ENCODE measurements at places on chromosomes 13 and 19.
A peak's percentile ranks its signal among the peaks of the same experiment; 100 is the strongest.

- DNase-seq = peak; percentile 9
Observed at GRCh38 chr13:98435376-98435775, 141.5 kb downstream of the STK24 start.

DNA sequence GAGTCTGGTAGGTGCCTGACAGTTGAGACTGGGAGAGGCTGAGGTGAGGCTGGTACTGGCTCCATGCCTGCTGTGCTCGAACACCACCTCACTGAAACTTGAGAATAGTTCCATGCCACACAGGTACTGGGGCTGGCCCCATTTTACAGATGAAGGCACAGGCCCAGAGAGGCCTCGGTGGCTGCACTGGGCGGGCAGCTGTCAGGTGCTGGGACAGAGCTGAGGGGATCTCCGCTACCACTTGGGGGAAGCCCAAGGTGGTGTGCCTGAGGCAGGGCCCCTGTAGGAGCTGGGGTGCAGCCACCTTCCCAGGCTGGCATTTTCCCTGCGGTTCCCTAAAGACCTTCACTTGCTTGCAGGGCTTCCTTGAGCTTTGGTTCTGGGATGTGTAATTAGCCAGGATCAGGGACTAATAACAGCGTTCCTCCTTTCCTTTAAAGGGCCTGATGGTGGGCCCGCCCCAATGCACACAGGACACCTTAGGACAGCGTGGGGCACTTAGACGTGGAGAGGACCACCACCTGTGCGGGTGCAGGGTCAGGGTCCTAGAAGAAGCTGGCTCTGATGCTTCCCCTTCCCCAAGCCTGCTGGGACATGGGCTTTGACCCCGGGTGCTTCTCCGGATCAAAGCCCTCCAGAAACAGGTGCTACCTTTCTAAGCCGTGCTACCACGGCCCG, 23.6 kb downstream of the CAPN12 start:
- no peak for DNase-seq

DNA sequence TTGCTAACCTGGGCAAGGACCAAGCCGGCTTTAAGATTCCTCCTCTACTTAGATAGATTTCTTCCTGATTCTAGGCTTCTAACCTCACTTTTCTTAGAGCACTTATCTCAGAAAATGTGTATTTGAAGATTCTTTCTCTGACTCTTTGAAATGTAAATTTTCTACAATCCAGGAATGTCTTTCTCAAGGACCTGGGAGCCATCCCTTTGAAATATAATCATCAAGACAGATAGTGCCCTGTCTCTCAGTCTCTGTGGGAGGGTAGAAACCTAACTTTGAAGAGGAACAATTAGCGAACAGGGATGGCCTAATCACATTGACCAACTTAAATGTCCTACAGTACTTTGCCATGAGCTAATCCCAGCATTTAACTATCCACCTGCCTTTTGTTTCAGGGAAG, 1646.0 kb downstream of the PCDH9 start:
- no peak for DNase-seq

- no peak for DNase-seq
Observed at GRCh38 chr13:105278943-105279381, 1256.5 kb downstream of the EFNB2 start.

DNA sequence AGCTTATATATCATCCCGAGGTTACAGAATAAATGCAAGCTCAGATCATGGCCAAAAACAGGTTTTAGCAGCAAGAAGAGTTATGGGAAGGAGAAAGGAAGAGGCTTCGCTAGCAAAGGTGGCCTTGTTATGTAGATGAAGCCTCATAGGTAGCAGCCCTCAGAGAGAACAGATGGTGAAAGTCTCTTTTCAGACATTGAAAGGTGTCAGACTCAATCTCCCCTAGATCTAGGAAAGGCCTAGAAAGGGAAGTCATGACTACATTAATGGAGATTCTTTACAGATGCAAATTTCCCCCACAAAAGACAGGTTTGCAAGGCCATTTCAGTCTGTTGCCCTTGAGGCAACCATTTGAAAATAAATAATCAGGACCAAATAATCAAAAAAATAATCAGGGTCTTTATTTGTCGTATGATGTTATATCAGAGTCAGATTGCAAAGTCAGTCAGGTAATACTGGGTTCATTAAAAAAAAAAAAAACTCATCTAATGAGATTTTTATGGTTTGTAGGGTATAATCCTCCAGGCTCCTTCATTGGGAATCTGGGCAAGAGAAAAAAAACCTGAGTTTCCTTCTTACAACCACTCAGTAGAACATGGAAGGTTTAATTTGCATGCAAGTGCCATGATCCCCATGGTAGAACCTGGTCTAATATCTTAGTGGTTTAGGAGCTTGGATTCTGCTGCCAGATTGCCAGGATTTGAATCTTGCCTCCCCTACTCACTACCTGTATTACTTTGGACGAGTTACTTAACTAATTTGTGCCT, 50.8 kb upstream of the HTR2A start:
- DNase-seq = no peak

DNA sequence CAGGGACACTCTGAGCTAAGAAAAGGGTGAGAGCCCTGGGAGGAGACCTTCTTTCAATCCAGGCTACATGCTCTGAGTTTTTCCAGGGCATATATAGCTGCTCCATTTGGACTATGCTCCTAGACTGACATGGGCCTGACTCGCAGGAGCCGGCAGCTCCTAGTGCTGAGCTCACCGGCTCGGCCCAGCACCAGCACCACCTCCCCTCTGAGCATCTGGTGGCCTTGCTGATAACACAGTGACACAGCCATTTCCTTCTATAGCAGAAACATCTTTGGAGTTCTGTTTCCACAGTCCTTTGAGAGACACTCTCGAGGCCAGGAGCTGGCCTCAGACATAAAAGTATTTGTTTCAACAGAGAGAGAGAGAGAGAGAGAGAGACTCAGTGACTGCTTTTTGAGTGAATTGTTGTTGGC, 184.9 kb downstream of the TM9SF2 start:
- no peak for DNase-seq

DNA sequence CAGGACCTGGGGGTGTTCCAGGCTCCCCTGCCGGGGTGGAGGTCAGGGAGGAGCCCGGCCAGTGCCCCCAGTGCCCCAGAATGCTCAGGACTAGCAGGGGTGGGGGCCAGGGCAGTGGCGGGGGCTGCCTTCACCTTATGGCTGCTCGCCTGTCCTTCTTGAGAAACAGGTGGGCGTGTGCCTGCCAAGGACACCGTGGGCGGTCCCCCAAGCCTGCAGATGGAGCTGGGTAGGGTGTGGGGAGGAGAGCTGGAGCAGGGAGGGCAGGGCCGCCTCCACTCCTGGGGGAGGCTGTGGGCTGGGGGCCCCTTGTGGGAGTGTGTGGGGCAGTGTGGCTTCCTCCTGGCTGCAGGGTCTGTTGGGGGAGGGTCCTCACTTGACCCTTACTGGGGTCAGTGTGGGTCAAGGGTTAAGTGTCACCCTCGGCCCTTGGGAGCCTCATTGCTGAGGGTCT, 160.1 kb downstream of the KDM4B start:
- no peak for DNase-seq

GRCh38 chr13:27267596-27267995, 3.0 kb upstream of the RASL11A start:
- DNase-seq = no peak

DNA sequence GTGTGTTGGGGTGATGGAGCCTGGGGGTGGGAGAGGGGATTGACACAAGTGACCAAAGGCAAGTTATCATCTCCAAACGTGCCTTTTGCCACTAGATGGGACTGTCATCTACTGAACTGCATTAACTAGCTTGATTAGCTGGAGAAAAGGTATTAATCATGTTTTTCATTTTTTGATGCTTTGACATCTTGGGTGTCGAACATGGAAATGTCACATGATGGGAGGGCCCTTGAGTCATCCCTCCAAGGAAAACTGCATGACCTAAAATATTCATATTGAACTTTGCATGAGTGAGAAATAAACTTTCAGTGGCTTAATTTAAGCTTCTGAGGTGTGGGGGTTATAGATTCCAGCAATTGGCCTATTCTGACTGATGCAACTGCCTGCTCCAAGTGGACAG, 73.3 kb downstream of the ALOX5AP start:
- no peak for DNase-seq

GRCh38 chr13:49844181-49844580, 51.7 kb upstream of the KPNA3 start:
- no peak for DNase-seq

DNA sequence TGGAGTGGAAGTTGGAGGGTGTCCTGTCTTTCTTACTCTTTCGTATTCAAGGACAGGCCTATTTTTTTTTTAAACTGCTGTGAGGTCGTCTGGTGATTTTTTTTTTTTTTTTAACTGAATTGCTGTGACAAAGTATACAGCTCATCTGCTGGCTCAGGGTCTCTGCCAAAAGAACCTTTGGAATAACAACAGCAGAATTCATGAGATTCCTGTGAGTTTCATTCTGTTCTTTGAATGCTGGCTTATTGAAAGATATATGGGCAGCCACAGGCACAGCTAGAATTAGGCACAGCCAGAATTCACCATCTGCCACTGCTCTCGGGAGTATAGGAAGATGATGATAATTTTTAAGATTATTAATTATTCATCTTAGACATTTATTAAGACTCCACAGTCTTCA, 21.4 kb upstream of the FRY start:
- DNase-seq = no peak

GRCh38 chr13:101700598-101700997, 248.1 kb downstream of the ITGBL1 start:
- no peak for DNase-seq

- no peak for DNase-seq
Observed at GRCh38 chr13:51221674-51222036, 543 bp upstream of the FAM124A start.

DNA sequence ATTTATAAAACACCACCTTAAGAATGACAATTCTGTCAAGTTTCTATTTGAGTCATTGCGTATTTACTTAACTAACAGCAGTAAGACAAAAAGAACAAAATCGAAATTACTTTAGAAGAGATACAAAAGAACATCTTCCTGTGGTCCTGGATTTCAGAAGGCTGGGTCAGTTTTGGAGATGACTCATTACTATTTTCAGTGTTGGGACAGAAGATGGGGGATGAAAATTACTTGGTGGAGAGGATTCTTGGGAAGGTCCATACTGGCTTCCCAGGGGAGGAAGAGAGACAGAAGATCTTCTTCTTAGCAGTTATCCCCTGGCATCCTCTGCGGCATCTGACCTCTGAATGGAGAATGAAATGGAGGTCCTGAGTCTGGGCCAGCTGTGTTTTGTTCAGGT, 33.5 kb upstream of the CSNK1A1L start:
- DNase-seq = no peak

DNA sequence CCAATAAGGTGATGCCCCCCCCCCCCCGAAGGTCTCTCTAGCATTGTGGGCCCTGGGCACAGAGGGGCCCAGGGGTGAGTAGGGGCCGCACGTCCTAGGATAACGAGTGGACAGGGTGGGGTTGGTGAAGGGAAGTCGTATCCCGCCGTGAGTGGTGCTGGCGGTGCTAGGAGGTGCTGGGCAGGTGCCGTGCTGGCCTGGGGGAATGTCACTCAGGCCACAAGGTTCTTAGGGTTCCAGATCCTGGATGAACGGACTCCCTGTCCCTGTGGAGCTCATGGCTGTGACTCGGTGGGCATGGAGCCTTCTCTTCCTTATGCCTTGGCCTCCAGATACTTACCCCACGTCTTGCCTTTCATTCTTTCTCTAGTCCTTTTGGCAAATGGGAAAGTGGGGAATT, 157.4 kb upstream of the SOX1 start:
- DNase-seq = no peak

DNA sequence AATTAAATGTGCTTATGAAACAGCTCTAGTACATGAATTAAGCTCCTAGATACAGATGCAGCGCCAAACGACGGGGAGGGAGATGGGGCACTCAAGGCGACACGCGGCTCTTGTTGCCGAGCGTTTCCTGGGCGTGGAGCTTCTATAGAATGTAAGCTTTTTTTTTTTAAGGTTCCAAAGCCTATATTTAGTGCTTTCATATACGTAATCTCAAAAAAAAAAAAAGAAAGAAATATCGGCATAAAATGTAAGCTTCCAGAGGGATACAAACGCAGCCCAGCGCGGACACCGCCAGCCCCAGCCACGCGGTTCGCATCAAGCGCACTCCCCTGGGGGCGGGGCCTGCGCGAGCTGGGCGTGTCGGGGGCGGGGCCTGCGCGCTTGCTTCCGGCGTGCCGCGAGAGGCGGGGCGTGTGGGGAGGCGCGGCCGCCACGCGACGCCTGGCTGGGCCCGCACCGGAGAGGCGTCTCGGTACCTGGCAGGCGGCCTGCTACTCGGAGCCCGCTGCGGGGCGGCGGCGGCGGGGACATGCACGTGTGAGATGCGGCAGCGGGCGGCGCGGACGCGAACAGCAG, at the start of gene URI1:
TSS of gene URI1 (plus strand) at position 412 of the 576 bp plus-strand sequence. CDS start 309 bp downstream, outside the sequence.
- peak; percentile 75 for DNase-seq

GRCh38 chr19:50959731-50960500, 7.1 kb upstream of the KLK5 start:
- DNase-seq = no peak

GRCh38 chr13:61180234-61180633, 235.4 kb downstream of the PCDH20 start:
- DNase-seq = no peak

DNA sequence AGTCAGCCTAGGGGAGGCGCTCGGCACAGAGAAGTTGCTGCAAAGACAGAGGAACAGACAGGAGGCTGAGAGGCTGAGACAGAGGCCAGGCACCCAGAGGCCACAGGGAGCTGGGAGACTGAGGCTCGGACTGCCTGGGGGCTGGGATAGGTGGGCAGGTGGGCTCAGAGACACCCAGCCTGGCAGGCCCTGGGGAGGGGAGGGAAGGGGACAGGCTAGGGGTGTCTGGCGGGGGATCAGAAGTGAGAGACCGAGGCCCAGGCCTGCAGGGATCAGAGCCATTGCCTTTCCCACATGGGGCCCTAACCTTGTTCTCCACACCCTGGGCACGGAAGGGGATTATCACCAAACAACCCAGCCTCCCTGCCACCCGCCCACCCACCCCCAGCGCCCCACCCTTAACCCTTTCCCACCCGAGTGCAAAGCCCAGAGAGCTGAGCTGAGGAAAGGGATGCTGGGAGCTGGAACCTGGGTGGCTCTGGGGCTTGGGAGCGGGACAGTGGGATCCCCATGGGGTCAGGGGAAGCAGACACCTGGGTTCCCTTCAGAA, 1.3 kb downstream of the NTN5 start:
- DNase-seq = no peak

DNA sequence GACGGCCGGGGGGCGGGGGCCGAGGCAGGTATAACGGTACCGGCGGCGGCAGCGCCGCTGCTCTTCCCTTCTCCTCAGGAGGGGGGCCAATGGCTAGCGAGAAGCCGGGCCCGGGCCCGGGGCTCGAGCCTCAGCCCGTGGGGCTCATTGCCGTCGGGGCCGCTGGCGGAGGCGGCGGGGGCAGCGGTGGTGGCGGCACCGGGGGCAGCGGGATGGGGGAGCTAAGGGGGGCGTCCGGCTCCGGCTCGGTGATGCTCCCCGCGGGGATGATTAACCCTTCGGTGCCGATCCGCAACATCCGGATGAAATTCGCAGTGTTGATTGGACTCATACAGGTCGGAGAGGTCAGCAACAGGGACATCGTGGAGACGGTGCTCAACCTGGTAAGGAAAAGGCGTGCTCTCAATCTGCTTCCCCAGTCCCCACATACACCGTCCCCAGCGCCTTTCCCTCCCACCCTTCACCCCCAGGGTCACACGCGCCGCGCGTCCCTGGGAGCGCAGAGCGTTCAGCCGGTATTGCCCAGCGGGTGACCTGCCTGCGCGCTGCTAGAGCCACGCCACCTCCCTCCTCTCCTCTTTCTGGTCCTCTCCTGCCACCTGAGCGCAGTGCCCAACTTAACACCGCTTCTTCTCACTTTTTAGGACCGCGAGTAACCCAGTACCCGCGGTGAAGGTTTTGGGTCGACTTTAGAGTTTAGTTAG, 814 bp downstream of the NBEA start:
- DNase-seq = no peak

GRCh38 chr13:44899967-44900366, 89.3 kb downstream of the NUFIP1 start:
- DNase-seq = no peak

- DNase-seq = no peak
Observed at GRCh38 chr19:40703029-40703755, 12.7 kb upstream of the NUMBL start.

All from RWPE2 (cell line).